ENCODE measurements at places on chromosomes 16 and 17. TPM values are rescaled to one million over a fixed set of nuclear protein-coding genes. Genes with fewer than 3 reads are reported as not detected.
A peak's percentile ranks its signal among the peaks of the same experiment; 100 is the strongest.

Gene SRCIN1
- 0.05 TPM for total RNA-seq

Gene ABCC12
- total RNA-seq: not detected

Gene MT1X
- total RNA-seq: 28.4 TPM

Gene HASPIN
- total RNA-seq: 23.8 TPM

Gene DCUN1D3
- 20.7 TPM for total RNA-seq

Gene MARVELD3
- 0.15 TPM for total RNA-seq

Gene MPG
- 59.9 TPM for total RNA-seq

Gene CSH1
- not detected for total RNA-seq

- H3K4me3 ChIP-seq: no peak overlapping the region
- H3K36me3 ChIP-seq: no peaks in the 10 kb centered on the region
- no peak overlapping the region for H3K27ac ChIP-seq
- no peak for DNase-seq
Observed at GRCh38 chr17:54102246-54102645, 279.5 kb downstream of the KIF2B start.

GRCh38 chr17:63113167-63113566, 147.1 kb downstream of the TANC2 start:
- no peaks in the 10 kb centered on the region for H3K36me3 ChIP-seq
- no peak overlapping the region for H3K4me3 ChIP-seq
- no peaks in the 10 kb centered on the region for H3K4me1 ChIP-seq
- DNase-seq: no peak

DNA sequence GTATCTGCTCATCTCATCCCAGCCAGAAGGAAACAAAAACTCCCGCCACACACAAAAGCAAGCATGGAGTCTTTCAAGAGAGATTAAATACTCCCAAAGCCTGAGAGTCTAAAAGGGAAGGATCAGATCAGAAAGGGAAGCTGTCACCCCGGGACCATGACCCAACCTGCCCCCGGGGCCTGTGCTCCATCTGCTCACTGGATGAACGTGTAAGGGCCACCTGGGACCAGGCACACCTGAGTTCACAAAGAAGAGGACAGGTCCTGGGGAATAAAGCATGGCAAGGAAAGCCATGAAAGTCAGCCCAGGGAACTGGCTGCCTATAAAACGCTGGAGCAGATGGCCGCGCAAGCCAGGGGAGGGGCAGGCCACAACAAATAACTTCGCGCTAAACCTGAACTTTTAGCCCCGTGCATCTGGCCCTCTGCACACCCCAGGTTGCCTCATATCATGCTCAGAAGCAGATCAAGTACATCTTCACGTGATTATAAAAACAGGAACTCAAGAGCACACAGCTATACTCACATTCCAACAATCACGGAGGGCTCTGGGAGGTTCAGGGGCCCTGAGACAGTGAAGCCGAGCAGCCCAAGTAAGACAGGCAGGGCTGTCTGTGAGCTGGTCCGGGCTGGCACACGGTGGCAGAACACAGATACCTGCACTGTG, 3.4 kb downstream of the TMEM11 start:
- H3K27me3 ChIP-seq: no peaks in the 10 kb centered on the region
- H3K4me3 ChIP-seq: no peak overlapping the region
- peaks cover 28% of the 10 kb centered on the region for H3K36me3 ChIP-seq
- no peak overlapping the region for H3K27ac ChIP-seq

GRCh38 chr17:47193931-47194511, 4.9 kb upstream of the CDC27 start:
- H3K27ac ChIP-seq: no peak overlapping the region
- peaks cover 6% of the 10 kb centered on the region for H3K27me3 ChIP-seq
- no peak for DNase-seq
- H3K36me3 ChIP-seq: peaks cover under 1% of the 10 kb centered on the region
- peaks cover 30% of the 10 kb centered on the region for H3K4me1 ChIP-seq
- no peak overlapping the region for H3K4me3 ChIP-seq

GRCh38 chr16:30741461-30741914, 6.7 kb upstream of the PHKG2 start:
- H3K4me3 ChIP-seq: no peak overlapping the region
- no peak for DNase-seq
- peaks cover 57% of the 10 kb centered on the region for H3K36me3 ChIP-seq
- H3K27ac ChIP-seq: no peak overlapping the region
- peaks cover 10% of the 10 kb centered on the region for H3K4me1 ChIP-seq

GRCh38 chr17:29197516-29198272, 17.5 kb upstream of the MYO18A start:
- no peak overlapping the region for H3K27ac ChIP-seq
- H3K27me3 ChIP-seq: peaks cover 23% of the 10 kb centered on the region
- no peak overlapping the region for H3K4me3 ChIP-seq

DNA sequence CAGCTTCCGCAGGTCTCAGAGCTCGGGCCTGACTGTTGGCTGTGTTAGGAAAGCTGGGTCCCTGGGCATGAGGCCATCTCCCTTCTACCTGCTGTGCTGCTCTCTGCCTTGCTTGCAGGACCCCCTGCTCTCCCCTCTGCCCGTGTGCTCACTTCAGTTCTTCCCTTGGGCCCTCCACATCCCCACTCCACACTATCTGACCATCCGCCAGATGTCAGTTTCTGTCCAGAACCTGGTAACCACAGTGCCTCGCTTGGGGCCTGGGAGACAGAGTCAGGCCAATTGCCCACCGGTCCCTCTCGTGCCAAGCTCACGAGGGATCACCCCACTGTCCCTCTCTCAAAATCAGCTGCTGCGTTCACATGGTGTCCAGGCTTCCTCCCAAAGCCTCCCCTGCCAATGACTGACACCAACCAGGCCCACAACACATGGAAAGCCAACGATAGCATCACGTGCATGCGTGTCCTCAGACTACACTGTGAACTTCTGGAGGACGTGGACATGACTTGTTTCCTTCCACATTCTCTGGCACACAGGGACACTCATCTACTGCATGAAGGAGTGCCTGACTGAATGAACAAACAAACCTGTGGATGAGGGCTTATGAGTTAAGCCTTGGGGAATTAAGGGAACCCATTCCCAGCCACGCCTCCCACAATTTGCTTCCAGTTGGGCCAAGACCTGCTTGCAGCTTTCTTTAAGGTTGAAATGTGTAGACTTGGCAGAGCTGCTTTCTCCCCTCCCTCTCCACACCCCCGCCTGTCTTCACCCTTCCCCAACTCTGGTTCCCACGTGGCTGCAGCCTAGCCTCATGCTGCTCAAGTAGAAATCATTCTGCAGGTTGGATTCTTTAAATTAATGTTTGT, 72.5 kb upstream of the ZNF423 start:
- no peak overlapping the region for H3K4me3 ChIP-seq
- peaks cover 30% of the 10 kb centered on the region for H3K27me3 ChIP-seq
- H3K27ac ChIP-seq: no peak overlapping the region
- no peak for DNase-seq

DNA sequence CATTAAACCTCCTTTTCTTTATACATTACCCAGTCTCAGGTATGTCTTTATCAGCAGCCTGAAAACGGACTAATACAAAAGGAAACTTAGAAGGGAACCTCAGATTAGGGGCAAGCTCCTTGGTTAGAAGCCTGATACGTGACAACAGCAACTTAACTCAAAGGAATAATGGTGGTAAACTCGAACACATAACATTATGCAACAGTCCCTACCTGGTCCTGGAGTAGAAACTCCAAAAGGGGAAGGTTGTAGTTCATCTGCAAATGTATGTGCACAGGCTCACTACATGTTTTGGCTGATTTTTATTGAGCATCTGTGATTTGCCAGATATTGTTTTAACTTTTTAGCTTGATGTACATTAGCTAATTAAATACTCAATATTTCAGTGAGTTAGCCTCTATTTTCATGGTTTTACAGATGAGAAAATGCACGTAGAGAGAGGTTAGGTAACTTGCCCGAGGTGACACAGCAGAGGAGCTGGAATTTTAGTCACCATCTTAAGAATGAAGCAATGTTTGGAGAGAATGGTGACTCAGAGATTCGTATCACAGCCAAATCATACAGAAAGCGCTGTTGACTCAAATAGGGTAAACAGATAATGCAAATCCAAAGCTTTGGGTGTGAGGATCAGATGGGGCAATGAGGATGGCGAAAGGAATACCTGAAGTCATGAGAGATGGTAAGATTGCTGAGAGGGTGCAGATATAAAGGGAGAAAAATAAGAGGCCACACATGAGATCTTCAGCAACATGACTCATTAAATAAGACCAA, 194.9 kb upstream of the RBFOX1 start:
- no peak for DNase-seq
- no peak overlapping the region for H3K4me3 ChIP-seq
- H3K27ac ChIP-seq: no peak overlapping the region
- no peaks in the 10 kb centered on the region for H3K27me3 ChIP-seq

GRCh38 chr16:68074850-68075555, 10.2 kb upstream of the NFATC3 start:
- peak overlapping the region; percentile 58 for H3K4me3 ChIP-seq
- no peaks in the 10 kb centered on the region for H3K27me3 ChIP-seq
- peaks cover 77% of the 10 kb centered on the region for H3K36me3 ChIP-seq
- peak overlapping the region; percentile 95 for H3K27ac ChIP-seq
- H3K4me1 ChIP-seq: peaks cover 89% of the 10 kb centered on the region

DNA sequence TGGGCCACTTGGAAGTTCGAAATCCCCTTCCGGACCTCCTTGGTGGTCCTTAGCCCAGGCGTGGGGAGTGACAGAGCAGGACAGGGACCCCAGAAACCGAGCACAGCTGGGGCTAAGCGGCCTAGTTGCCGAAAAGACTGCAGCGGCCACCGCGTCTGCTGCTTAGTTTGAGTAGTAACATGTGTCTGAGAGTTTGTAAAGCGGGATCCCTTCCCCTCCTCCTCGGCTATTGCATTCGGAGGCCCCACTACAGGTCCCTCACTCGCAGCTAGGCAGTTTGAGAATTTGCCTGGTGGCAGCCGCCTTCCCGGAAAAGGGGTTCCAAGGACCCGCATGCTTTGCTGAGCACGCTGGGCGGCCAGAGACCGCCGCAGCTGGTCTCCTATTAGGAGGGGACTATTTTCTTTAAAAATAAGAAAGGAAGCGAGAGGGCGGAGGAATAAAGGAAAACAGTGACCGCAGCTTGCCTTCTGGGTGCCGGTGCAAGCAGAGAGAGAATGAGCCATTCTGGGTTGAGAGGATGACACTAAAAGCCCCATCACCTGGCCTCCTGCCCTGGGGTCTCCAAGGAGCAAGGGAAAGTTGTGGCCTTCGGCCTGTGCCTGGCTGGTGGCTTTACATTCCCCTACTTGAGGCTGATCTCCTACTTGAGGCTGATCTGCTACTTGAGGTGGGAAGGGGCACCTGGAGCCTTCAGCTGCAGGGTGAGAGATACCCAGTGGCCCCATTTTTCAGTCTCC, 1.1 kb upstream of the HOXB5 start:
- no peak overlapping the region for H3K4me3 ChIP-seq
- no peak for DNase-seq
- no peak overlapping the region for H3K27ac ChIP-seq
- no peaks in the 10 kb centered on the region for H3K36me3 ChIP-seq

DNA sequence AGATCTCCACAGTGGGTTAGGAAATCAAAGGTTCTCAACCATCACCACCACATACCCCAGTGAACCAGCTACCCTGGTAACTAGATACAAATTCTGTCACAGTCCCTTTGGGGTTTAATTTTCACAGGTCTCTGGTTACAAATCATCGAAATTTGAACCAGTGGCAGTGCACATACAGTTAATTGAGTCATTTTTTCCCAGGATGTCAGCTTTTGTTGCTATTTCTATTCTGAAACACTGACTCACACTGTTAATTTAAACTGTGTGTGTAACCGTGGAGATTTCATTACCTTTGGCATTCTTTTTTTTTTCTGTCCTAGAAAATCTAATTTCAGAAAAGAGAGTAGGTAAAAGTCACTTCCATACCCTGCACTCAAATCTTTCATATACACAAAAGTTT, 511.5 kb downstream of the TOX3 start:
- no peak overlapping the region for H3K4me3 ChIP-seq
- no peak for DNase-seq
- H3K27ac ChIP-seq: no peak overlapping the region
- H3K36me3 ChIP-seq: no peaks in the 10 kb centered on the region

DNA sequence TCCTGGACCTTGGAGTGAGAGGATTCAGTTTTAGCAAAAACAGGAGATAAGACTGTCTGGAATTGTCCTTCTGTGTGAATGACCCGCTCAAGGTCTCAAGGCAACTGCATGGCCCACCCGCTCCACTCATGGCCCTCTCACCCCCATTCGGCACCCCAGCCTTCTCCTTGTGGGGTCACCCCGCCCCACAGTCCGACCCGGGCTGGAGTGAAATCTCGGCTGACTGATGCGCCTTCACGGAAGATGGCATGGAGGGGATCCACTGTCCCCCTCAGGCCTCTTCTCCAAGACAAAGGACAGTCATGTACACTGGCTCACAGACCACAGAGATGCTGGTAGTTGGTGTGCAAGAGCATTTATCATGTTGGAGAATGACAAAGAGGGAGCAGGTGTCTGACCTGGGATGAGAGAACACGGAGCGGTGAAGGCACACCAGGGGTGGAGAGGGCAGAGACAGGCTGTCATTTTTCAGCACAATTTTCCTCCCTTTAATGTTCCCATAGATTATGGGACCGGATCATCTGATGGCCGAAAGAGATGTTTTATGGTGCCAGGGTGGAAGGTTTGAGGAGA, 391.9 kb upstream of the TNRC6C start:
- peaks cover 13% of the 10 kb centered on the region for H3K27me3 ChIP-seq
- H3K36me3 ChIP-seq: no peaks in the 10 kb centered on the region
- no peak for DNase-seq
- no peak overlapping the region for H3K27ac ChIP-seq
- no peak overlapping the region for H3K4me3 ChIP-seq

GRCh38 chr17:1055751-1056645, 59.1 kb downstream of the TIMM22 start:
- peaks cover 5% of the 10 kb centered on the region for H3K4me1 ChIP-seq
- peaks cover 50% of the 10 kb centered on the region for H3K36me3 ChIP-seq
- H3K4me3 ChIP-seq: no peak overlapping the region
- DNase-seq: peak; percentile 48
- H3K27me3 ChIP-seq: no peaks in the 10 kb centered on the region

DNA sequence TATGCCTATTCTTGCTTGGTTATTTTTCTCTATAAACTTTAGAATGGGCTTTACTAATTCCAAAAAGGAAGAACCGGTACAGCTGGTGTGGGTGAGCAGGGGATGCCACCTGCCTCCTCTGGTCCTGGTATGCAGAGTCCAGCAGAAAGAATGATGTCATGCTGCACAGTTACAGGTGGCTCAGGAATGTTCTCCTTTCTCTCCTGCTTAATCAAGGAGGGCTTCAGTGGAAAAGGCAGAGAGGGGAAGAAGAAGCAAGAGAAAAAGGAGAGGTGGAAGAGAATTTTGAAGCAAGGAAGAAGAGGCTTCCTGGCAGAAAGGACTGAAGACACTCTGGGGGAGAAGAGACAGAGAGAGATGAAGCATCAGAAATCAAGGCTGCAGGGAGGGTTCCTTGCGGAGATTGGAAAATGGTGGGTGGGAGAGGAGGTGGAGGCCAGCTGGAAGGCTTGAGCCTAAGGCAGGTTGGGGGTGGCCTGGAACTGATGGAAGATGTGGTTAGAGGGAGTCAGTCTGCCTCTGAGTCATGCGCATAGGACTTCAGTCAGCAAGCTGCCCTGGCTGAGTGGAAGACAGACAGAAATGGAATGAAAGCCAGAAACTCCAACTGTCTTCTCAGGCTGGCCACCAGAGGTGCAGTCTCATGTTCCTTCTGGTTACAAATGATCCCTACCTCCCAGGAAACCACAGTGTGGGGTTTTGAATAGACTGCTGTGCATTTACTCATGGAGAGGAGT, 64.6 kb upstream of the CRHR1 start:
- H3K27me3 ChIP-seq: peaks cover 33% of the 10 kb centered on the region
- H3K27ac ChIP-seq: no peak overlapping the region
- no peaks in the 10 kb centered on the region for H3K36me3 ChIP-seq
- DNase-seq: no peak
- no peak overlapping the region for H3K4me3 ChIP-seq

Measured in activated CD4-positive, alpha-beta memory T cell treated with anti-CD3 and anti-CD28 coated beads, Interleukin-2, amount 10 ng/mL, durations not matched to agents 7 days and 5 days (primary cell).